PC-3 (cell line): ENCODE measurements at places on chromosomes 3 and 15.
A peak's percentile ranks its signal among the peaks of the same experiment; 100 is the strongest.

- peak; percentile 66 for DNase-seq
Observed at GRCh38 chr15:91224755-91225380, 124.8 kb downstream of the SV2B start.

DNA sequence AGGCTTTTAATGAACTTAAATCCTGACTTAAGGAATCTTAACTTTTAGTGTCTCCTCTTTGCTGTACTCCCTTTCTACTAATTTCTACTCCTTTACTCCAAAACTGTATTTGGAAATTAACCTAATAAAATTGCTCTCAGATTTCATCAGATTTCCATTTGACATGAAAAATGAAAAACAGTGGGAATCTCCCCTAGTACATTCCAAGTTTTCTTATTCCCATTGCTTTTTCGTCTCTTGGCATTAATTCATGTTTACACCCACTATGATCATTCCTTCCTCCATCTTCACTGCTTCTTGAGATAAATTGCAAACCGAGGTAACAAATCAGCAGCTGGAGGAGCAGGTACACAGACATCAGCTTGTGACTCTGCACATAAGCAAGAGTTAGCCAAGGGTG is 208.7 kb downstream of the VGLL3 start:
- no peak for DNase-seq

- no peak for DNase-seq
Observed at GRCh38 chr3:171372694-171373093, 87.5 kb downstream of the TNIK start.

- no peak for DNase-seq
Observed at GRCh38 chr3:125236331-125236903, 23.9 kb upstream of the SLC12A8 start.

DNA sequence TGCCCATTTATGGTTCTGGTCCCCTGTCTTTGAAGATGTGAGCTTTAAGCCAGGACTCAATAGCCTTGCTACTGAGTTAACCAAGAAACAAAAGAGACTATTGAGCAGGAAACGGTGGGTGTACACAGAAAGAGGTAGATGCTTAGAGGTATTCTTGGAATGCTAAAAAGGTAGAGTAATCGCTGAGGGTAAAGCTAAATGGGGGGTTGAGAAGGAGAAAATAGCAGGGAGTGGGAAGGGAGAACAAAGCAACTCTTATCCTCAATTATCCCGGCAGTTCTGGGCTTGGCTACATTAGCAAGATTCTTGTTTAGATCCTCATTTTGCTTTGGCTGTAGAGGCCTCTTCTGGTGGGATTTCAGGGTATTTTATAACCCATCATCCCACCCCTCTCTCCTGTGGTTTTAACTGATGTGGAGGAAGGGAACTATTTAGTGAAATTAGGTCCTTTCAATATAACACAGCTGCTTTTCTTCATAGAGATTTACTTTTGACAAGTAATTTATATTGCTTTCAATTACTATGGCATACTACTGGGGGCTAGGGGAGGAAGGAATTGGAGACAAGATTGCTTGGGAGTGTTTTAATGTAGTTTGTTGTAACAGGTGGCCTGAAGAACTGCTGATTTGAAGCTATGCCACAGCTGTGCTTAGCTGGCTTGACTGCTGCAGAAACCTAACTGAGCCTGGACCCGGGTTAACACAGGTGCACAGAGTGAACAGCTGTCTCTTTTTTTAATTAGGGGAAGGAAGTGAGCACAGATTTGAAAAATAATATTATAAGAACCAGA is 234.3 kb upstream of the CCDC54 start:
- no peak for DNase-seq

DNA sequence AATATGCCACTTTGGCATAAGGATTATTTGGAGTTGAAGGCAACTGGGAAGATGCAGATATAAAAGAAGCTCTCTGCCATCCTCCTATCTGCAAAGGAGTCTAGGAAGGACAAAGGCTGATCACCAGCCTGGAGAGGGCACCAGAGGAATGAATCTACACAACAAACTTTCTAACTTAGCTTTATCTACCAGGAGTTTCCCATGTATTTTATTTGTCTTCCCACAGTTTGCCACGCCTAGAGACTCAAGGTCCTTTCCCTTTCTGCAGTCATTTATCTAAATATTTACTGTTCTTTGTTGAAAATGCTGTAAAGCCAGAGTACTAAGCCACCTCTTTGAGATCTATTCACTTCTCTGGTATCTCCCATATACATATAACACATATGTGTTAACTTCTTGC is 32.2 kb downstream of the GPR176 start:
- peak; percentile 76 for DNase-seq

DNA sequence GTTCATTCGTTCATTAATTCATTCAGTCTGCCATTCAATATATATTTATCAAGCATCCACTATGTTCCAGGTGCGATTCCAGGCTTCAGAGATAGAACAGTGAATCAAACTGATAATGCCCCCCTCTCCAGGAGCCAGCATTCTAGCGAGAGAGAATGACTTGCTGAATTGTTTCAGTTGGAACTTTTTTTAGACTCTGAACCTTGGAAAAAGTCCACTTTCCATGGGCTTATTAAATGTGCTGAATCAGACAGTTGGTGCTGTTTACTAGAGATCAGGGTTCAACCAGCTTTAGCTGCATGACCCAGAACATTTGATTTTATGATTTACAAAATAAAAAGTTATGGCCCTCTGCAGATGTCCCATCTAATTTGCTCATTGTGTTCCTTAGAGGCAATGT is 213.2 kb downstream of the THSD4 start:
- no peak for DNase-seq

GRCh38 chr3:115890579-115890978 is 267.3 kb downstream of the GAP43 start:
- DNase-seq: no peak

DNA sequence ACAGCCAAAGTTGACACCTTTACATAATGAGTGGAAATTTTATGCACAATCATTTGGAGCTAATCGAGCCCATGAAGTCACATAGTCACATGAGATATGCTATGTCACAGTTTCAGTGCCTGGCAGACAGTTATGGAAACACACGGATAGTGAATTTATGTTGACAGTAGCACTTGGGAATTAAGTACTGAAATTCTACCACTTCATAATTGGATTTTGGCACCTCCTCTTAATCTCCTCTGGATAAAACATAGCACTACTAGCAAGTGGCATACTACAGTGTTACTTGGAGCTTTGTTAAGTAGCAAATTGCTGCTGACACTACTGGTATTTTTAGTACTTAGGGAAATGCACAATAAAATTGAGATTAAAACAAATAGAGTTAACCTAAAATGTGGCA is 1679.4 kb downstream of the OTOL1 start:
- DNase-seq: no peak

DNA sequence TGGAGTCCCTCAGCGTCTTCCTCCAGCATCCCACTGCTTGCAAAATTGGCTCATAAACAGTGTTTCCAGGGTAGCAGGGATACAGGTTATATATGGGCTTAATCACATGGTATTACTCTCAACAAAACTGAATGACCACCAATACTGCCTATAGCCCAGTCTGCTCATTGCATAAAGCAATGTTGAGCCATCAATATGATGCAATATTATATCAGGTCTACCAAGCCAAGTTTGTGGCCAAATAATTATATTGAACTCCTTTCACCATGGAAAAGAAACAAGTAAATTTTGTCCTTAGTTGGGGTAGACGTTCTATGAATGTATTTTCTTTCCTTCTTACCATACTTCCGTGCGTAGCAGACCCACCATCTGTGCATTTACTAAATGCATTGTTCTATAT is 652.3 kb downstream of the ROBO1 start:
- DNase-seq: no peak

GRCh38 chr15:41347236-41347635 is 14.6 kb downstream of the NUSAP1 start:
- no peak for DNase-seq

GRCh38 chr3:63931290-63931689 is 19.1 kb upstream of the SCAANT1 start:
- no peak for DNase-seq

DNA sequence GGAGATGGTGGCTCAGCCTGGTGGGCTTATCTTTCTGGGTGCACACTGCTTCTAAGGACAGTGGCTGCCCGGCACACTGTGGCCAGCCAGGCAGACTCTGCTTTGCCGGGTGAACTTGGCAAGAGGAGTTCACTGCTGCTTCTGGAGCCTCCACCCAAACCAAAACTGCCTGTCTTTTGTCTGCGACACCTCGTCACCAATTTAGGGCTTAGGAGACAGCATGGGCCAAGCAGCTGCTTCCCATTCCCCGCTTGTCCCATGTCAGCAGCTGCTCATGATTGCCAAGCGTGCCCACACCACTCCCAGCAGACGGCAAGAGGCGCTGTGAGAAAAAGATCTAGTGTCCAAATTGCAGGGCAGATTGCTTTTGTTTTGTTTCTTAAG is 57.3 kb downstream of the LSM3 start:
- no peak for DNase-seq

GRCh38 chr15:61155741-61156700 is 73.1 kb downstream of the RORA start:
- DNase-seq: peak; percentile 11

GRCh38 chr15:97566961-97567360 is 393.5 kb upstream of the ARRDC4 start:
- DNase-seq: no peak

DNA sequence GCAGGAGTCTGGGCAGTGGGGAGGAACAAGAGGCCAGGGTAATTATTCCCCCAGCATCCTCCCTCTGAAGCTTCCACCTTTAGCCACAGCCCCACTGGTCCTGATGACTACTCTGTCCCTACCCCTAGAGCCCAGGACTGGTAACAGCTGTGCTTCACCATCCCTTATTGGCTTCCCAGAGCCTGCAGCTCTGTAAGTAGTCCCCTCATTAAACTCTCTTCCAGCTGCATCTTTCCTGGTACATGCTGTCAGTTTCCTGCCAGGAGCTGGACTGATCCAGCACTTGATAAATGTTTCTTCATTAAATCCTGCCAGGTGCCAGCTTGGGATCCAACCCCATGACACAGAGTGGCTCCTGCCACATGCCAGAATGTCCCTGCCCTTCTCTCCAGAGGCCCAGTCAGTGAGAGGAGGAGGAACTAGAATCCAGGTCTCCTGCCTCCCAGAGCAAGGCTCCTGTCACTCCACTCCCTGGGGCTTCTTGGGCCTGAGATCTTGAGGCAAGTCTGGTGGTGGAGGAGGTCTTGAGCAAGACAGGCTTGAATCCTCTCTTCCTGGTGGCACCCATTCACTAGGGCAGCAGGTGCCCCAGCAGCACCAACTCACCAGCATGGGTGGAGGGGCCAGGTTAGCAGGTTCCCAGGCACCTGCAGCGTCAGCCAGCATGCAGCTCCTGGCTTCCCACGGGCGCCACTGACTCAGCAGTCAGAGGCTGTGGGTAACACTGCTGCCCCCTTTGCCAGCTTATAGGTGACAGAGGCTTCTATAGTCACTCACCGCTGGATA is 27.6 kb downstream of the FBXW12 start:
- peak; percentile 11 for DNase-seq

- peak; percentile 58 for DNase-seq
Observed at GRCh38 chr15:100918690-100919480, at the start of gene LRRK1. LRRK1 (plus strand) TSS chr15:100919357; CDS start chr15:100924633, 5,276 bp downstream.

GRCh38 chr3:195870442-195870841 is 37.9 kb downstream of the TNK2 start:
- DNase-seq: peak; percentile 94
